HCT116 (cell line): ENCODE measurements at places on chromosomes 16 and 17.

DNA sequence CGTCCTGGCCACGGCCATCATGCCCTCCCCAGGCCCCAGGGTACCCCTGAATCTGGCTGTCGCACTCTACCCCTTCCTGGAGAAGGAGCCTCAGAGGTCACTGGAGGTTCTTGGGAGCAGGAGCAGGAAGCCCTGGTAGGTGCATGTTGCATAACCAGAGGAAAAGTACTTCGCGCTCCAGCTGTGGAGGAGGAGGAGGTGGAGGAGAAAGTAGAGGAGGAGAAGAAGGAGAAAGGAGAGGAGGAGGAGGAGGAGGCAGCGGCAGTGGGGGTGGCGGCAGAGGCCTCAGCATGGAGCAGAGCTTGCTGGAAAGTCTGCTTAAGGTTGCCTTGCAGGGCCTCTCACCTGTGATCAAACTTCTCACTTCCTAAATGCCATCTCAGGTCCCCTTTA, 61.8 kb downstream of the BAIAP2 start:
- DNase-seq, result no peak

- DNase-seq, result no peak
These were observed 76.3 kb upstream of the HNF1B start for GRCh38 chr17:37820995-37821713.

DNA sequence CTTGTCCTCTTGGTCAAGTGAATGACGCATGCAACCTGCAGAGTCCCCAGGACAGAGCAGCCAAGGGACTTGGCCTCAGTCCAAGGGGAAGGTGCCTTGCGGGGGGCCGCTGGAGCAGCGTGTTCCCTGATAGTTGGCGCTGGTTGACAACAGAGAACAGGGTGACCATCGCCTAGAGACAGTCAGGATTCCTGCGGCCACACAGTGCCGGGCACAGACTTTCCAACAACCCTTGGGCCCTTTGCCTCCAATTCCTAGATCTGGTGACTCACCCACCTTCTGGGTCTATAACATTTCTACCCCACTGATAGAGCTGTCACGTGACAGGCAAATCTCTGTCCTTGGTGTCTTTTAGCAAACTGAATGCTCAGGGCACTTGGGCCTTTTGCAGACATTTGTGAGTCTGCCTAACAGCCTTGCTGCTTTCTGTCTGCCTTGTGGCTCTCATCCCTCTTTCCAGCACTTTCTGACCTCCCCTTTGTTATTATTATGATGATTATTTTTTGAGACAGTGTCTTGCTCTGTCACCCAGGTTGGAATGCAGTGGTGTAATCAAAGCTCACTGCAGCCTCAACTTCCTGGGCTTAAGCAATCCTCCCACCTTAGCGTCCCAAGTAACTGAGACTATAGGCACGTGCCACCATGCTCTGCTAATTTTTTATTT, 11.9 kb upstream of the TEDC2 start:
- no peak for DNase-seq

DNA sequence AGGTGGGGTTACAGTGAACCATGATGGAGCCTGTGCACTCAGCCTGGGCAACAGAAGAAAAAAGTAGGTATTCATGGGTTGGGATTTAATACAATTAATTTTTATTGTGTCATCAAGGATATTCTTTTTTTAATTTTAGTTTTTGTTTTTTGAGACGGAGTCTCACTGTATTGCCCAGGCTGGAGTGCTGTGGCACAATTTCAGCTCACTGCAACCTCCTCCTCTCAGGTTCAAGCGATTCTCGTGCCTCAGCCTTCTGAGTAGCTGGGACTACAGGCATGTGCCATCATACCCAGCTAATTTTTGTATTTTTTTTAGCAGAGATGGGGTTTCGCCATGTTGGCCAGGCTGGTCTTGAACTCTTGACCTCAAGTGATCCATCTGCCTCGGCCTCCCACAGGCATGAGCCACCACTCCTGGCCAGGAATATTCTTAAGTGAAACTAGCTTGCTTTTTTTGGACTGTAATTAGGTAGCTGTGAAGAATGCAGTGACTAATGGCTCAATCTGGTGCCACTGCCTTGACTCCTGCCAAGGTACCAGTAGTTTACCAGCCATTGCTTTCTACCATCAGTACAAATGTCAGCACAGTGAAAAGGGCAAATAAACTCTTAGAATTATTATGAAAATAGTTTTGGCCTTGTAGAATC, 4.8 kb downstream of the PPM1D start:
- peak; percentile 29 for DNase-seq

GRCh38 chr17:7720125-7720524, 2.6 kb downstream of the DNAH2 start:
- DNase-seq, result no peak
